NCI-H2081 treated with DMSO at 0.1 percent for 48 hours (cell line): ENCODE measurements at places on chromosomes 5 and 9.

- no peak for DNase-seq
These were observed 101.4 kb downstream of the RALGPS1 start for GRCh38 chr9:127015921-127016512.

GRCh38 chr9:137114220-137114612 lies 317 bp downstream of the DPP7 start:
- DNase-seq, result no peak

DNA sequence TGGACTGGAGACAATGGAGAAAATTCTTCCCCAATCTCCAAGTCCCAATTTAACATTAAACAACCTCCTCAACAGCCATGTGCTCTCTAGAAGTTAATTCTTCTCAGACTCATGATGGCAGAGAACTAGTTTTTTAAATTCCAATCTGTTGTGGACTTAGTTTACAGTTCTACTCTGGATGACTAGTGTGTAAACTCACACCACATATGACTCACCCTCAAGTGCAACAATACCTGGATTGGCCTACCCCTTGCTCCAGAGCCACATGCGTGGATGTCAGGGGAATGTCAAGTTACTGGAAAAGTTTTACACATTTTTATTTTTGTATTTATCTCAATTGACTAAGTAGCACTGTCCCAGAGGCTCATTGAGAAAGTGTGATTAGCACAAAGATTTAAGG lies 136.0 kb upstream of the EFNA5 start:
- DNase-seq, result no peak

- DNase-seq, result no peak
These were observed at the start of gene C7 for GRCh38 chr5:40909264-40909663. Gene C7, plus strand, starts transcription at chr5:40909497. Its CDS starts 114 bp downstream, at chr5:40909611.

DNA sequence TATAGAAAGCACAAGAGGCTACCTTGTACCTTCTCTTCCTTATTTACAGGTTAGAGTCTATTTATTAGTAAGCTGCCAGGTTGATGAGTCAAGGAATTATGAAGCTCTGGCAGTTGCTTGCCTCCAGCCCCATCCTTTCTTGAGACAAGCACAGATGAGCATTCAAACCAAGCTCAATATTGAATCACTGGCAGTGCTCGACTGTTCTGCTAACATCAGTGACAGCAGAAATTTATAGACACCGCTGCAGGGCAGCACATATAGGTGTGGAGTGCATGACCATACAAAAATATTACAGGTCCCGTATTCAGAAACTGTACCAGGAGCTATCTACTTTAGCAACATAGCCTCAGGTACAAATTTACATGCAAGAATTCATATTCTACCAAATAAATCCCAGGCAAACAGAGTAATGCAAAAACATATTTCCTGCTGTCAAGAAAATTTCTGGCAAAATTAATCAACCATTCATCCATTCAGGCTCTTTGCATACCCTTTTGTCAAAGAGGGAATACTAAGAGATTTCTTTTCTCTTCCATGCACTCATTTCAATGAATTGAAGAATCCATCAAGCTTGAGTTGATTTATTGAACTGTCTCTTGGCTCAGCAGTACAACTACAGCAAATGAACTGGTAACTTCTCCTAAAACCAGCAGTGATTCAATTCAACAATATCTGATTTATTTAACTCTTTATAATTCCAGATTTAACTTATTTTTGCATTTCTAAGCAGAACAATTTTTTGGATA lies 26.9 kb upstream of the PCA3 start:
- no peak for DNase-seq

GRCh38 chr9:129324808-129325502 lies 146.9 kb upstream of the IER5L start:
- no peak for DNase-seq
